ENCODE measurements at places on chromosomes 2 and 18.

- DNase-seq, result no peak
Measured at GRCh38 chr2:160582490-160583145, 89.0 kb upstream of the RBMS1 start.

GRCh38 chr18:70029163-70029562 lies 81.5 kb upstream of the CD226 start:
- no peak for DNase-seq

DNA sequence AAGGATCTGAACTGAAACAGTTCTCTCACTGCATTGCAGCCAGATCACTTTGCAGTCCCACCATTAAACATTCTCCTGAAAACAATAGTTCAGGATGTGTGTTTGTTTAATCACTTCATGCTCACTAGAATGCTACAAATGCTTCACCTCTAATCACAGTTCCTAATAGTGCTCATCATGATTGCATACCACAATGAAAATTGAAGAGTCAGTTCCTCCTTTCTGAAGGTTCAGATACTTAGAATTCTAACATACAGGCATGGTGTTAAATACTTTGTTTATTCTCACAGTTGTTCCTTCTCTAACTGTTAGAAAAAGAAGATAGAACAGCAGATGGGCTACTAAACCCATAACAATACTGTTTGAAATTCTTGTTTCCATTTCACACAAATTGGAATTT lies 622.3 kb upstream of the ACVR2A start:
- DNase-seq, result no peak

DNA sequence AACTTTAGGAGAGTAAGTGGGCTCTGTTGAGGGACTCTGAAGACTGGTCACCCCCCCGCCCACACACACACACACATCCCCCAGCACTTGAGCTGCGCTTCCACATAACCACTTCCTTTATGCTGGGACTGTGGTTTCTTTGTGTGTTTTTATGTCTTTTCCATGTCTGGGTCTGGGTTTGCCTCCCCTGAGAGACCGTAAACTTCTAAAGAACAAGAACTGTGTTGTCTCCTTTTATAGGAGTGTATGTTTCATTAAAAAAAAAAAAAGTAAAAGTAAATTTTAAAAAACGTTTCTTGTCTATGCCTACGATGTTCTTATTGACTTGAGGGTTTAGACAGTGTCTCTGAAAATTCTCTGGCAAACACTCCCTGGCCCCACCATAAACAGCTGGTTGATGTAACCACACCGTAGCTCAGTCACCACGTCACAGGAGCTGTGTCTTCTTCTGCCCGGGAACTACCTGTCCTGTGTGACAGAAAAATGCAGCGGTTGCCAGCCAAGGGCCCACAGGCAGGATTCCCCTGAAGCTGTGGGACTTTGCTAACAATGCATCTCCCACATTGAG lies 68.0 kb downstream of the KLHL29 start:
- no peak for DNase-seq

DNA sequence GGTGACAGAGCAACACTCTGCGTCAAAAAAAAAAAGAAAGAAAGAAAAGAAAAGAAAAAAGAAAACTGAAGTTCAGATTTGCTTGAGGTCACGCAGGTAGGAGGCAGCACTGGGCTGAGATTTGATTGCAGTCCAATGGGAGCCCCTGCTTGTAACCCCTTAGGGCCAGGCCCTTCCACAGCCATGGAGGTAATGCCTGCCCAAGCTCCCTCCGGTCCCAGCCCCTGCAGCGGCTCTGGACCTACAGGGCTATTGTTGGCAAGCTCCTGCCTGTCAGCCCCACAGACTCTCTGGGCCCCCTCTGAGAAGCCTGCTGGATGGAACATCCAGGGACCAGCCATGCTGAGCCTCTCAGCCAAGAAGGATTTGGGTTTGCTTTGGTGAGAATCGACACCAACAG lies 12.2 kb downstream of the ZFP36L2 start:
- DNase-seq, result no peak

DNA sequence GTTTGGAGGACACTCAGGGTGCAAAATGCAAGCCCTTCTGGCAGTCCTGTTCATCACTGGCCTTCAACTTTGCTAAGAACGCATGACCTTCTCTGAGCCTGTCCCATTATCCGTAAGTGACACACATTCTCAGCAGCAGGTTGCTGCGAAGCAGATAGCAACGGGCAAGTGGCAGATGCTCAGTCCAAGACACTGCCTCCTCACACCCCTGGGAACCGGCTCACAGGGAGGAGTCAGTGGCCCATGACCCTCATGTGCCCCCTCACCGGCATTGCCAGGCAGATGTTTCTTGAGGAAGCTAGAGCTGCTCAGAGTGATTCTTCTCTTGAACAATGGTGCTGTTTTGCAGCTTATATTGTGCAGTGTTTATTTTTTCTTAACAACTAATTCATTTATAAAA lies 737.2 kb upstream of the HS6ST1 start:
- no peak for DNase-seq

DNA sequence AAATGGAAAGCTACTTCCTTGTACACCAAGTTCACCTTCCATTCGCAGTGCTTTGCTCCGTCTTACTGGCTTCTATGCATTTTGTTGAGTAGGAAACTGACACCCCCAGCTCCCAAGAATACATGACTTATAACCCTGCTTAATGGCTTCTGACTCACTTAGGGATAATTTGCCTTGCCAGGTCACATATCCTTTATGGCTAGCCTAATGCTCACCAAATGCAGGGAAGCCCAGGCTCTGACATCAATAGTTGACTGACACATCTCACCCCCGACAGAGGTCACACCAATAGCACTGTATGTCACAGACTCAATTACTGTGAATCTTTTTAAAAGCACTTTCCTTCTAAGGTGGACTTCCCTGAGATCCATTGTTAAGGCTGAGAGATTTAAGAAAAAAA lies 147.2 kb downstream of the DTNA start:
- no peak for DNase-seq

- DNase-seq, result no peak
Measured at GRCh38 chr2:64019975-64020528, 824 bp upstream of the VPS54 start.

DNA sequence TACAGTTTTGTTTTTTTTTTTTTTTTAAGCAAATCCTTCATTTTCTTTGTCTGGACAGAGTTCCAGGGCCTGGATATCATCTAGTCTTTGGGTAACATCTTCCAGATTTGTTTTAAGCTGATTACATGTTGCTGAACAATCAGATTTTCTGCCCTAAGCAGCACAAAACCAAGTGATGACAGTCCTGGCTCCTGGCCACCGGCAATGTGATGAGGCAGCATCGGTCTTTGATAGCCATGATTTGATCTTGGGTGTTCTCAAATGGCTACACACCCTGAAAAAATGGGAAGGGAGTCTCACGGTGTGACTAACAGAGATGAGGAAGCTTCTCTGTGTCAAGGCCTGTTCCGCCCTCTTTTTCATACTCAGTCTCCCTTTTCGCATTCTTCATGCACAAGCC lies 708.6 kb upstream of the ZEB2 start:
- DNase-seq, result no peak

- no peak for DNase-seq
Measured at GRCh38 chr2:58494071-58494501, 253.0 kb upstream of the FANCL start.

DNA sequence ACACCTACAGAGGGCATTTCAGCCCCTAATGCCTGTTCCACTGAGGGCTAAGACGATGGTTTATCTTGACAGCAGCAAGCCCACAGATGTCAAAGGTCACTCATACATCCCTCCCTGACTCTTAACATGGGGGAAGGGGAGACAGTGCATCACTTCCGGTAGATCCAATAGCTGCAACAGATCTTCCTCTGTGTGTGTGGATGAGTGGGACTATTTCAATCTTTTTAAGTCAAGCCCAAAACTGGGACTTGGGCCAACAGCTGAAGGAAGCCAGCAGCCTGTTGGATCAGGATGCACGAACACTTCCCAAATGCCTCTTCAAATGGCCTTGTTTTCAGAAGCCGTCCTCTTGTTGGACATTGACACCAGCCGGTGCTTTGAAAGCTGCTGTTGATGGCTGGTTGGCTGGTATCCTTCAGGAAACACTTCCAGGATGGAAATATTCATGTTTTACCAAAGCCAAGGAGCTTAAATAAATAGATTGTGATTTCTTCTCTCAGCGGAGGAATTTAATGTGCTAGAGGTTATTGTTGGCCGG lies 59.2 kb downstream of the IL1R2 start:
- no peak for DNase-seq

DNA sequence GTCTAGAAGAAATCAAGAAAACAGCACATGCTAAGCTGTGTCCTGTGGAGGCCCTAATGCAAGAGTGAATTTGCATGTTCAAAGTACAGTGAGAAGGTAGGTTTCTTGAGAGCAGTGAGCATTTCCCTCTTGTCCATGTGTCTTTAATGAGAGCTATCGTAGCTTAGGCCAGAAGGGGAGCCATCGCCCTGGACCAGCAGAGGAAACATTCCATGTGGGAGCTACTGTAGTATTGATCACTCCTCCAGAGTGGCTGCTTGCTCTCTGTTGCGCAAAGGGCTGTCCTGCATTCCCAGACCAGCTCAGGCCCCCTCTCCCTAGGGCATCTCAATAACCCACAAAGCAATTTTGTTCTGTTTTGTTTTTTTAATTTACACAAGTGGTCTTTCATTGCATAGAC lies 950.1 kb downstream of the CNTNAP5 start:
- no peak for DNase-seq

DNA sequence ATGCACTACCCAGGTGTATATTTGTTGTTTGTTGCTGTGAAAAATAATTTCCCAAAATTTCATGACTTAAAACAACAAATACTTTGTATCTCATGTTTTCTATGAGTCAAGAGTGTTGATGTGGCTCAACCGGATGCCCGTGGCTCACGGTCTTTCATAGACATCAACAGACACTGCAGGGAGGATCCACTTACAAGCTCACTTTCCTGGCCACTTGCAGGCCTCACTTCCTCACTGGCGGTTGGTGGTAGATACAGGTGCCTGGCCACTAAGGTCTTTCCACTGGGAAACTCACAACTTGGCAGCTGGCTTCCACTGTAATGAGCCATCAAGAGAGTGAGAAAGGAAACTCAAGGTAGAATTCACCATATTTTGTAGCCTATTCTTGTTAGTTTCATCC lies 662.9 kb downstream of the IRS1 start:
- no peak for DNase-seq

Data from stimulated activated CD4-positive, alpha-beta T cell treated with anti-CD3 and anti-CD28 coated beads, TNF-alpha, amount 100 ng/mL, for 4 hours (primary cell).